ENCODE measurements at places on chromosomes 3 and 15.
A peak's percentile ranks its signal among the peaks of the same experiment; 100 is the strongest.

DNA sequence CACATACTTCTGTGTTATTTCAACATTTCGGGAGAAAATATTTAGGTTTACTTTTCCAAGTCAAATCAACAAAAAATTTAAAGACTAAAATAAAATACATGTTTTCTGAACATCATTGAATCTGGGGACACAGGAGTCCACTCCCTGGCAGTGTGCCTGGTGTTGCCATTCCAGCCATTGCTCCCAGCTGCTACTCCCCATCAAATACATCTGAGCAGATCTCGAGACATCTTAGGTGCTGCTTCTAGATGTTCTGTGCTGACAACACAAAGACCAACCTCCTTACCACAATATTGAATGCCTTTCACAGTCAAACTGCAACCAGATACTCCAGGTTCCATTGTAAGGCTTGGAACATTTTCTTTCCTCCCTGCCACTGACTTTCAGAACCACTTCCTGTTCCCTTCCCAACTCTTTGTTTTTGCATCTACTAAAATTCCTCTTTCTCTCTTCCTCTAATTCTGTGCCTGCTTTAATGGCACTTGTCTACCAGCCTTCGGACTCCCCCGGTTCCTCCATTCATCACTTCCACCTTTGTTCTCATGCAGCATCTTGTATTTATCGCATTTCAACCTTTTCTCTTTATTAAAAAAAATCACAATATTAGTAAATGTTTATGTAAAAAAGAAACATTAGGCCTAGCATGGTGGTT lies 81.1 kb upstream of the SLC4A7 start:
- DNase-seq = no peak

DNA sequence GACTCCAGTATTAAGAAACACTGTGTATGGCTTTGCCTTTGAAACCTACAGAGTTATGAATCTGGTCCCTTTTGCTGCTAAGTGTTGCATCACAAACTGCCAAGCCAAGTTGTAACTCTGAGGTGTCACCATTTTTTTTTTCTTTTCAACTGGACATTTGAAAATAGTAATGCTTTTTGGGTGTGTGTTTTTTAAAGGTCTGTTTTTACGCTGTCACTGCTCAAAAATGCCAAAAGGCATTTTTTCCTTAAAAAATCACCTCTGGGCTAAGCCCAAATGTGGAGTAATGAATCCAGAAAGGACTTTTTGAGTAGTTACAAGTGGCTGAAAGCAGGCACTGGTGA lies 9.5 kb downstream of the SMAD3 start:
- no peak for DNase-seq

GRCh38 chr3:183775781-183776180 lies 49.6 kb downstream of the MAP6D1 start:
- no peak for DNase-seq

DNA sequence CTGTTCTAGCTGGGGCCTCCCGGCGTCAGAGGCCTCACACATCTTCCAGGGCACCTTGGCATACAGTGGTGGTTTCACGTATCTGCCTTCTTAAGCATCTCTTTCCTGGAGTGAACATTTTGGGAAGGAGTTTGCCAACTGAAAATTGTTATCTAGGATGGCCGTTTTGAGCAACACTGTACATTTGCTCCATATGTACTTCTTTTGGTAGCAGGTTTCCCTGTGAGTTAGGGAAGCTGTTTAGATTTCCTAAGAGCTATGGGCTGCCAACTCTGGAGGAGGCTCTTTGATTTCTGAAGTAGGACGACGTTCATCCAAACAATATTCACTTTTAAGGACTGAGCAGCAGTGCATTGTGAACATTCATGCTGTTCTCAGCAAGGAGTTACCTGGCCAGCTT lies 665.9 kb downstream of the SQOR start:
- DNase-seq = no peak

DNA sequence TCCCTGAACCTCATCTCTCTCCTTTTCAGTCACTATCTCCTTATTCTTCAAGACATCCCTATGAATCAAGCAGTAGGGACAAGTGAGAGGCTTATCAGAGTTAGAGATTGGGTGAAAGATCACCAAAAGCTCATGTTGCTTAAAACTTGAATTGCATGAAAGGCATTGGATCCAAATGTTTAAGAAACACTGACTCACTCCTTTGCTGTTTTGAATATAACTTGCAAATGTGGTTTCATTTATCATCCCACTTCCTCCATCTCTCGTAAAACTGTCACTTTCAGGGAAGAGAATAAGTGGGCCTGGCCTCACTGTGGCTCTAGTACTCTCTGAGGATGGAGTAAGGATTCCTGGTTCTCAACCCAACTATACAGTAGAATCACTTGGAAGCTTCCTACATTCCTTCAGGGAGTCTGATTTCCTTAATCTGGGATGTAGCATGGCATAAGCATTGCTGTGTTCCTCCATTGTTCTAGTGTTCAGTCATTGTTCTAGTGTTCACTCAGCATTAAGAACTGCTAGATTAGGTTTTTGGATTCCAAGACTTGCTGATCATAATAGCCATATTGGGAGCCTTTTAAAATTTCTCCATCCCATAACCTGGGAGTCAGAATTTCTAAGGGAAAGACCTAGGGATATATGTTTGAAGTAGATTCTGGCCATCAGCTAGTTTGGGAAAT lies 171.8 kb downstream of the TMEM108 start:
- peak; percentile 68 for DNase-seq

- DNase-seq = no peak
Measured at GRCh38 chr15:94346282-94346681, 114.9 kb downstream of the MCTP2 start.

DNA sequence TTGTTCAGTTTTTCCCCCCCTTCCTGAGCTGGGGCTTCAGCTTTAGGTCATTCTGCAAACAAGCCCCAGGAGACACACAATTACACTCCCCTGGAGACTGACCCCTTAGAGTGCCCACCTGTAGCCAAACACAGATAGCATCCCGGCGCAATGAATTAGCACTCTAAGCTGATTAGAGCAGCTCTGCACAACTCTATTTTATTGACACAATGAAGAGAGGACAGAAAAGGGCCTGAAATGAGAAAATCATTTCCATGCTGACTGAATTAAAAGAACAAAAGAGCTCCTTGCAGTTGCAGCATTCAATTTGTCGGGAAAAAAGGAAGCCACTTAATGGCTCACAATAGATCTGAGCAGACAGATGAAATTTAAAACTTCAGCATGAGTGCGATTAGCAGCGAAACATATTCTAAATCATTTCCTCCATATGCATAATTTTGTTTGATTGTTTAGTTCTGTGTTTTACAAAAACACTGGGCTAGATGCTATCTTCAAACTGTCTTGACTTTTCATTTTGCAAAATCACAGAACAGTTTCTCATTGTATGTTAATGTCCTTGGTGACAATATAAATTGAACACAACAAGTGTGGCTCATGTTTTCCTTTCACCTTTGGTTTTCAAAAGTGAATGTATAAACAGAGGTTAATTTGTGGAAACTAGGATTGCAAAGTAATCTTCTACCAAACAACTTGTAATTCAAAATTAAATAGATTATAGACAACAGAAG lies 308.6 kb downstream of the MECOM start:
- no peak for DNase-seq

DNA sequence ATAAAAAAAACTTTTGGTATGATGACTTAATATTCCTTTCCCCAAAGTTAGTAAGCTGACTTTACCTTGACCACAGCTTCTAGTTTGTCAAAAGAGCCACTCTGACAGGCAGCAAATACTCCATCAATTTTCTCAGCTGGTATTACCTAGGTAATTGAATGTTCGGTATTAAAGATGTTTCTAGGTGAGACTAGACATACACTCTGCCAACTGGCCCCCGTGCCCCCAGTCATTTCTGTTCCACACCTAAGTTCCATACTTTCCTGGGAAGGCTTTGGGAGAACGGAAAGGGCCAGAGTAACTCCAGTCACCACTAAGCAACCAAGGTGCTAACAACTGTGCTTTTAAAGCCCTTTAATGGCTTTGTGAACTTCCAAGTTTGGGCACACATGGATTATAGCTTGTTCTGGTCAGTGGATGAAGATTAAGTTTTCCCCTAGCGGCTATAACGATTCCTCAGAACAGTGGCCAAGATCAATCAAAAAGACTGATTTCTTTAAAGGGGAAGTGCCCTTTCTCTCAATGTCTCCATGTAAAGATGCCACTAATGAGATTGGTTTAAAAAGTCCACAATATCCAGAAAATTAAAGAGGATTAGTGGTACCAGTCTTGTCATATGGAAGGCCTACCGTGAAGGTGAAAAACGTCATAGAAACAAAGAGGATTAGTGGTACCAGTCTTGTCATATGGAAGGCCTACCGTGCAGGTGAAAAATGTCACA lies 7.0 kb downstream of the EIF4A2 start:
- peak; percentile 67 for DNase-seq

- DNase-seq = no peak
Measured at GRCh38 chr3:182135056-182135455, 423.3 kb downstream of the SOX2 start.

DNA sequence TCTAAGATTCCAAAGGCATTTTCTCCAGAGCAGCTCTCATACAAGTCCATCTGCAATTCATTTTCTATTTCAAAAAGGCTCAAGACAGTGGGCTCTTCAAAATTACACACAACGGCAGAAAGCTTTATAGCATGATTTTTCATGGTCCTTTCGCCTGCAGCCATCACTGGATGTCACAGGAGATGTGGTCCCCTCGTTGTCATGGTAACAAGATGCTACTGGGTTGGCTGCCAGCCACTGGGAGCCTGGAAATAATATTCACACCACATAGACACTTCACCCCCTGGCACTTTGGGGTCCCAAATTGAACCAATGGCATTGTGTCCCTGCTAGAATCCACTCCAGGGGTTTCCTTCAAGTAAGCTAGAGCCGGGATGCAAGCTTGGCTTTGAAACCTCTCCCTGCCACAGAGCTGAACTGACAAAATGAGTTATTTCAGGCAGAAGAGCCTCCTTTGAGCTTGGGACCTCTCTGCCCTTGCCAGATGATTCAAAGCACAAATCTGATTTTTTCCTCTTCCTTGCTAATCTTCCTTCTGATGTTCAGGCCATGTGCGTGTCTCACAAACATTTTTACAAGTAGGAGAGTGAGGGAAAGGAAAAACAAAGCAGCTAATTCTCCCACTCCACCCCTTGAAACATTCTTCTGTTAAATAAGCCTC lies 512.6 kb upstream of the ADAMTS9 start:
- DNase-seq = no peak

DNA sequence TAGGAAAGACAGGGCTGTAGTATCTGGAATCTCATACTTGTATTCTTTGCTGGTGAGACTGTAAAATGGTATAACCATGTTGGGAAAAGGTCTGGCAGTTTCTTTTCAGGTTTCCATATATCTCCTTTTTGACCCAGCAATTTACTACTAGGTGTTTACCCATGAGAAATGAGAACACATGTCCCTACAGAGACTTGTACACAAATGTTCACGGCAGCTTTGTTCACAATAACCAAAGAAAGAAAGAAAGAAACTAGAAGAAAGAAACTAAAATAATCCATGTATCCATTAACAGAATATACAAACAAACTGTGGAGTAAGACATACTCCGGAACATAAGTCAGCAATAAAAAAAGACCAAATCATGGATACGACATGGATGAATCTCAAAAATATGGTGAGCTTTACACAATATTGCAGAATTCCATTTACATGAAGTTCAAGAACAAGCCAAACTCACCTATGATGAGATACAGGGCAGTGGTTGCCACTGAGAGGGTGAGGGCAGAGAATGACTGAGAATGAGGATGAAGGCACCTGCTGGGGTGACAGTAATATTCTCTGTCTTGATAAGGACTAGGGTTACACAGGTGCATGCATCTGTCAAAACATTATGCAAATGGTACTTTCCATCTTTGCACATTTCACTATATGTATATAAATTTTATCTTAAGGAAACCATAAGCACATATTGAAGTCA lies 2.7 kb downstream of the RFTN1 start:
- DNase-seq = no peak

- DNase-seq = peak; percentile 99
Measured at GRCh38 chr3:105473521-105474223, 107.0 kb downstream of the ALCAM start.

GRCh38 chr15:64717735-64718495 lies 57.5 kb downstream of the RBPMS2 start:
- DNase-seq = no peak

- no peak for DNase-seq
Measured at GRCh38 chr15:33473714-33474113, 162.9 kb downstream of the RYR3 start.

DNA sequence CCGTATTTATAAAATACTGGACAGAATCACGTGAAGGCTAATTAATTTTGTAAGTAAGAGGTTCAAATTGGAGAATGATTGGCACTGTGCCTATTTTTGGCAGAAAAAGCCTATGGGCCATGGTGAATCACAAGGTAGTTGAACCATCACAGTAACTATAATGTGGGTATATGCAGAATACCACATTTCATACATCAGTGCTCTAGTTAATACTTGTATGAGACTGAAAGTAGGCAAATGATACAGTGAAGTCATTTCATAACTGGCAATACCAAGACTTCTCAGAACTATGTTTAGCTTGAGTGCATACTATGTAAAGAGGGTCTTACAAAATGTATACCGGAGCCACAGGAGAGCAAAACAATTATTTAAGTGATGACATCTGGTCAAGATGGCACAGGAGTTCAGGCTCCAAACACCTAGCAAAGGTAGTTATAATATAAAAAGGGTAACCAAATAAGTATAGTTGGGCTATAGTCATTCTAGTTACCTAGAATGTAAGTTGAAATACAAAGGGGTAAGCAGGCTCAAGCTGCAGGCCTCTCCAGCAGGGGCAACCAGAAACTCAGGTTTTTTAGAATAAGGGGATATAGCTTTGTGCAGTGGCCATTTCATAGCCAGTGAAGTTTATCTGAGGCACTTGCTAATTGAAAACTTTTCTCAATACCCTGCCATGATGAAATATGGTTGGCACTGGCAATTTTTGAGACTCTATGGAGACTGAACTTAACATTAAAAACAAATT lies 19.1 kb downstream of the GPR160 start:
- no peak for DNase-seq

GRCh38 chr3:173992416-173992815 lies 594.9 kb downstream of the NLGN1 start:
- DNase-seq = no peak

DNA sequence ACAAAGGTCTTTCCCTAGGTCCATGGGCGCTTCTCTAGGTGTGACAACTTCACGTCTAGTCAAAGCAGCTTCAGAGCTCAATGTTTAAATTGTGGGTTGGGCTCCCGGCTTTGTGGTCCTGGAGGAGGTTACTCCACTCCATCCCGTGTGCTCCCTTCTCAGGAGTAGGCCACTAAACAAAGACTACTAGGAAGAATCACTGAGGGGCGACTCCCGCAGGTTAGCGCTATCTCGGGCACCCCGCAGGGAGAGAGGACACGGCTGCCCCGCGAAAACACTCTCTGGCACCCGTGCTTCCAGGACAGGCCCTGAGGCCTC lies 500 bp downstream of the PARP6 start:
- peak; percentile 24 for DNase-seq

- DNase-seq = peak; percentile 39
Measured at GRCh38 chr3:171944118-171945016, 95.0 kb upstream of the FNDC3B start.

- no peak for DNase-seq
Measured at GRCh38 chr15:99118801-99119546, 14.1 kb downstream of the SYNM start.

GRCh38 chr3:119825820-119826219 lies 43.9 kb downstream of the NR1I2 start:
- DNase-seq = no peak

Measured in fibroblast of lung (primary cell).